ENCODE measurements at places on chromosomes 7 and 10. TPM values are rescaled to one million over a fixed set of nuclear protein-coding genes. Genes with fewer than 3 reads are reported as not detected.
A peak's percentile ranks its signal among the peaks of the same experiment; 100 is the strongest.

GRCh38 chr7:4215176-4215720, 466.8 kb upstream of the FOXK1 start:
- H3K36me3 ChIP-seq = no peaks in the 10 kb centered on the region
- no peak overlapping the region for H3K4me3 ChIP-seq
- no peak overlapping the region for H3K27ac ChIP-seq
- no peak for DNase-seq
- no peaks in the 10 kb centered on the region for H3K27me3 ChIP-seq

GRCh38 chr10:93165367-93165766, 91.7 kb downstream of the CYP26A1 start:
- no peak for DNase-seq
- H3K27ac ChIP-seq = no peak overlapping the region
- no peak overlapping the region for H3K4me3 ChIP-seq
- H3K27me3 ChIP-seq = no peaks in the 10 kb centered on the region
- H3K4me1 ChIP-seq = no peaks in the 10 kb centered on the region

- H3K4me1 ChIP-seq = no peaks in the 10 kb centered on the region
- no peak for DNase-seq
- H3K4me3 ChIP-seq = no peak overlapping the region
- H3K27me3 ChIP-seq = no peaks in the 10 kb centered on the region
- no peaks in the 10 kb centered on the region for H3K36me3 ChIP-seq
Measured at GRCh38 chr10:53361281-53361680, 588.7 kb upstream of the MBL2 start.

DNA sequence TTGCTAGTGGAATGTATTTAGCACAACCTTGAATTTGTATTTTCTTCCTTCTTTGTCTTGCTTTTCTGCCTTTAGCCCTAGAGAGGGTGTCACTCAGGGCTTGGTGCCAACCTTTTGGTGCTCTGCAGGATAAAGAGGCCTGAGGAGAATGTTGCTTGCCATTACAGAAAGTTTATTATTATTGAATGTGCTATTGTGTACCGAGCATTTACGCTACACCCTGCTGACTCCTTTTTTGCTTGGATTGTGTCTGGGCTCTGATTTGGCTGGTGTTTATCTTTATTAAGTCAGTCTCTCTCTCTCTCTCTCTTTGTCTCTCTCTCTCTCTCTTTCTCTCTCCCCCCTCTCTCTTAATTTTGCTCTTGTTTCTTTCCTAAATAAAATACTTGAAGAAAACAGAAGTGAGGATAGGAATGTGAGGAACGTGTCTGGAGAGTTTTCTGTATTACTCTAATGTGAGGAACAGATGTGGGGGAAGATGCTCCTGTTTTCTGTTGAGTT, 284.4 kb upstream of the PHYHIPL start:
- DNase-seq = no peak
- no peak overlapping the region for H3K27ac ChIP-seq
- H3K4me1 ChIP-seq = no peaks in the 10 kb centered on the region
- no peak overlapping the region for H3K4me3 ChIP-seq

- H3K27me3 ChIP-seq = no peaks in the 10 kb centered on the region
- H3K4me1 ChIP-seq = no peaks in the 10 kb centered on the region
- H3K4me3 ChIP-seq = no peak overlapping the region
- no peak for DNase-seq
- H3K27ac ChIP-seq = no peak overlapping the region
Measured at GRCh38 chr10:75108684-75109458, 2.6 kb upstream of the SAMD8 start.

GRCh38 chr7:148852272-148852671, 31.8 kb downstream of the EZH2 start:
- no peak for DNase-seq
- H3K4me3 ChIP-seq = no peak overlapping the region
- H3K36me3 ChIP-seq = no peaks in the 10 kb centered on the region
- H3K27me3 ChIP-seq = no peaks in the 10 kb centered on the region

The PNLIP gene
- total RNA-seq = not detected

The PPIF gene
- 30.6 TPM for total RNA-seq

GRCh38 chr7:142584765-142585164, 164.5 kb upstream of the PRSS1 start:
- no peak overlapping the region for H3K4me3 ChIP-seq
- H3K36me3 ChIP-seq = no peaks in the 10 kb centered on the region
- H3K27ac ChIP-seq = no peak overlapping the region
- H3K4me1 ChIP-seq = no peaks in the 10 kb centered on the region
- DNase-seq = no peak

- no peaks in the 10 kb centered on the region for H3K4me1 ChIP-seq
- H3K4me3 ChIP-seq = no peak overlapping the region
- DNase-seq = no peak
- H3K27ac ChIP-seq = no peak overlapping the region
Measured at GRCh38 chr10:98058295-98058694, 27.9 kb upstream of the CRTAC1 start.

The CUBN gene
- total RNA-seq = 1.3 TPM

- no peaks in the 10 kb centered on the region for H3K27me3 ChIP-seq
- no peak for DNase-seq
Measured at GRCh38 chr10:76026905-76027304, 595.5 kb downstream of the LRMDA start.

GRCh38 chr7:71497256-71497946, 365.5 kb downstream of the GALNT17 start:
- no peak overlapping the region for H3K4me3 ChIP-seq
- no peaks in the 10 kb centered on the region for H3K36me3 ChIP-seq
- no peaks in the 10 kb centered on the region for H3K27me3 ChIP-seq
- no peak overlapping the region for H3K27ac ChIP-seq
- H3K4me1 ChIP-seq = no peaks in the 10 kb centered on the region
- DNase-seq = no peak

GRCh38 chr7:74482629-74483401, 29.1 kb downstream of the GTF2IRD1 start:
- peaks cover 28% of the 10 kb centered on the region for H3K4me1 ChIP-seq
- DNase-seq = no peak
- no peak overlapping the region for H3K4me3 ChIP-seq
- H3K27me3 ChIP-seq = no peaks in the 10 kb centered on the region
- peak overlapping the region; percentile 61 for H3K27ac ChIP-seq

- peak overlapping the region; percentile 94 for H3K27ac ChIP-seq
- H3K4me1 ChIP-seq = no peaks in the 10 kb centered on the region
- H3K4me3 ChIP-seq = peak overlapping the region; percentile 62
- DNase-seq = no peak
- H3K27me3 ChIP-seq = no peaks in the 10 kb centered on the region
- H3K36me3 ChIP-seq = no peaks in the 10 kb centered on the region
Measured at GRCh38 chr10:43437141-43437870, 395 bp downstream of the ZNF487 start.

DNA sequence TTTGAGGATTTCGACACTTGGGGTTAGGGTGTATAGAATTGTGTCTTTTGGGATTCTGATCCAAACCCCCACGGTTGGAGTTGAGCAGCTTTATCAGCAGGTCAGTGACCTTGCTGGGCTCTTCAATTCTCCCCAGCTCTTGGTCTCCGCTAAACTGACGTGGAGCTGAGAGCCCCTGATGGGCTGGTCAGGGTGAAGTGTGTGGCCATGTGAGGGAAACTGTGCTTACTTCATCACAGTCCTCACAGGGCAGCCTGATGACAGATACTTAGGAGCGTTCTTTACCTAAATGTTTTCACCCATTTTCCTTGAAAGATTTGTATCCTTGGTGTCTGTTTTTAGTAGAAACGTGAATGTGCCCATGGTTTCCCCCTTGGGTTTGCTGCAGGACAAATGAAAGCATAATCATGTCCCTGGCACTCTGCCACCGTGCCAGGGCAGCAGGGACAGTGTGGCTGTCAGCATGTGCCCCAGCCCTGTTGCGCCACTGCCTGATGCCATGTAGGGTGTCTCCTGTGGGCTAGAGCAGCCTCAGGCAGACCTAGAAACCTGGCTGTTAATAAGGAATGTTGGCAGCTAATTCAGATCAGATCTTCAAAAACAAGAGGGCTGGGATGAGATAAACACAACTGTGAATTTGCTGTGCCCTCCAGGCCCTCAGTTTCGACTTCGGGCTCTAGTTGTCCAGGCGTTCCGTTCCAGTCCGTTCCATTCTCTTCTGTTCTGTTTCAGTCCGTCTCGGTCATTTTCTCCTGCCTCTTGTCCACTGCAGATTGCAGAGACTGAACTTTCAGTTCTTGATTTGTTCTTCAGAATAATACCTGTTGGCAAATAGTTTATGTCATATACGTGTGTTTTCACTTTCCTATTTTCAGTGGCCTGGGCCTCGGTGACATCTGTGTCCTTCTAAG, 96.8 kb downstream of the TRRAP start:
- no peak overlapping the region for H3K27ac ChIP-seq
- H3K4me3 ChIP-seq = no peak overlapping the region
- peaks cover 21% of the 10 kb centered on the region for H3K36me3 ChIP-seq
- H3K27me3 ChIP-seq = no peaks in the 10 kb centered on the region
